Suprapubic skin (tissue), 4 donors: ENCODE measurements at places on chromosomes 13 and 19.

GRCh38 chr13:113124211-113124970, 1.8 kb downstream of the F10 start:
- no peak for DNase-seq

DNA sequence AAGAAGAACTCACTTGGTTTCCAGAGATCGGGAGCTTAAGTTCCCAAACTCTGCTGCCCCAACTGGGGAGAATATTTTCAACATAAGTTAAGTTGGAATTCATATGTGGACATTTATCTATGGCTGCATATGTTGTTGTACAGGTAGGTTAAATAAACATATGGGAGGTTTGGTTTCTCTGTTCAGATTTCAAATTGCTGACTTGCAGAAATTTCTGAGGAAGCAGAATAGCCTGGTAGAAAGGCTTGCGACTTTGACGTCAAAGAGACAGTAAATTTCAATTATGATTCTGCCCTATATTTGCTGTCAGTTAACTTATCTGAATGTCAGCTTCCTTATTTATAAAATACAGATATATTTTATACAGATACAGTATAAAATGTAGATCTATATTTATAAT, 40.0 kb upstream of the TPP2 start:
- DNase-seq, result no peak

- no peak for DNase-seq
Measured at GRCh38 chr13:59747529-59747928, 416.2 kb downstream of the DIAPH3 start.

DNA sequence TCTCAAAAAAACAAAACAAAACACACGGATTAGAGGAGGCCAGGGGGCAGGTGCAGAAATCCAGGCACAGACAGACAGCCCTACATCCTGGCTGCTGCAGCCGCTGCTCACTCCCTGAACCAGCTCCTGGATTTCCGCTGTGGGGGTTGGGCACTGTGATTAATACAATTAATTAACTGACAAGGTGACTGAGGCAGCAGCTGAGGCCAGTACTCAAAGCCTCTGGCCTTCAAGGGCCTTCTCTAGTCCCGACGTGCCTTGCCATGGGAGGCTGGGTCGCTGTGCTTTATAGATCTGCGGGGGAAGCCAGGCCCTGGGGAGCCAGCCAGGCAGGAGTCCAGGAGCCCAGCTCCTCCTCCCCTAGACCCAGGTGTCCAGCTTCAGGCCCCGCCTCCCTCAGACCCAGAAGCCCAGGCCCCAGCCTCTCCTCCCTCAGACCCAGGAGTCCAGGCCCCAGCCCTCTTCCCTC, 4.6 kb downstream of the NECTIN2 start:
- DNase-seq, result no peak
